Forelimb muscle (tissue), 1 donor: ENCODE measurements at places on chromosomes 6 and 20. TPM values are rescaled to one million over a fixed set of nuclear protein-coding genes. Genes with fewer than 3 reads are reported as not detected.

DNA sequence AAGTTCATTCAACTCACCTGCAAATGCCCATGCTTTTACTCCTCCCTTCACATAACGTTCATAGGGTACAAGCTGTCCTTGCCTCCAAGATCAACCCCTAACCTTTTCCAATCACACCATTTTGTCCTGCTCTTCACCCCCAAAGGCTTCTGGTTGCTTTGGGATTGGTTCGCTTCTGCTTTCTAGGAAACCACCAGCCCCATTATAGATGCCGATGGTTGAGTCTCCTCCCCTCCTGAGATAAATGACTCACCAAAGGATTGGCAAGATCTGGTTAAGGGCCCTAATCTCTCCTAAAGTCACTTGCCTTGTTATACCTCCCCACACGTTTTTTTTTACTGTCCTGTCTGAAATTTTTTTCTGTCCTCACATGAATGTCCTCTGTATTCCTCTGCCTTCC, 311.4 kb downstream of the HACE1 start:
- no peak for DNase-seq

DNA sequence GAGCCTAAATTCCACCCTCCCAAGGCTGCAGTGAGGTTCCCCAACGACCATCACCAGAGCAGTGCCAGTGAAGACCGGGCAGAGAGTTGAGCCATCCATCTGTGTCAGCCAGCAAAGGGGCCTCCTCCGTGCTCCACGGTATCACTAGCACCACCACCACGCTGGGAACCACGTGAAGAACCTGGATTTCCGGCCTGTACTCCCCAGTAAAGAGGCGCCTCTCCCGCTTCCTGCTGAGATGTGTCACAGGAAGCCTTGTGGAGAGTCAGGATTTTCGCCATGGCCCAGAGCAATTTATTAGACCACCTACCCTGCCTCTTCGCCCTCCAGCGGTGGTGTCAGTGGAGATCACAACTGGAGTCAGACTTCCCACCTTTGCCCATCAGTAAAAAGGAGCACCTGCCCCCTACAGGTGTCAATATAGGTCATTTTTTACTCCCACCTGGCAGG, 28.8 kb downstream of the CPXM1 start:
- no peak for DNase-seq

DNA sequence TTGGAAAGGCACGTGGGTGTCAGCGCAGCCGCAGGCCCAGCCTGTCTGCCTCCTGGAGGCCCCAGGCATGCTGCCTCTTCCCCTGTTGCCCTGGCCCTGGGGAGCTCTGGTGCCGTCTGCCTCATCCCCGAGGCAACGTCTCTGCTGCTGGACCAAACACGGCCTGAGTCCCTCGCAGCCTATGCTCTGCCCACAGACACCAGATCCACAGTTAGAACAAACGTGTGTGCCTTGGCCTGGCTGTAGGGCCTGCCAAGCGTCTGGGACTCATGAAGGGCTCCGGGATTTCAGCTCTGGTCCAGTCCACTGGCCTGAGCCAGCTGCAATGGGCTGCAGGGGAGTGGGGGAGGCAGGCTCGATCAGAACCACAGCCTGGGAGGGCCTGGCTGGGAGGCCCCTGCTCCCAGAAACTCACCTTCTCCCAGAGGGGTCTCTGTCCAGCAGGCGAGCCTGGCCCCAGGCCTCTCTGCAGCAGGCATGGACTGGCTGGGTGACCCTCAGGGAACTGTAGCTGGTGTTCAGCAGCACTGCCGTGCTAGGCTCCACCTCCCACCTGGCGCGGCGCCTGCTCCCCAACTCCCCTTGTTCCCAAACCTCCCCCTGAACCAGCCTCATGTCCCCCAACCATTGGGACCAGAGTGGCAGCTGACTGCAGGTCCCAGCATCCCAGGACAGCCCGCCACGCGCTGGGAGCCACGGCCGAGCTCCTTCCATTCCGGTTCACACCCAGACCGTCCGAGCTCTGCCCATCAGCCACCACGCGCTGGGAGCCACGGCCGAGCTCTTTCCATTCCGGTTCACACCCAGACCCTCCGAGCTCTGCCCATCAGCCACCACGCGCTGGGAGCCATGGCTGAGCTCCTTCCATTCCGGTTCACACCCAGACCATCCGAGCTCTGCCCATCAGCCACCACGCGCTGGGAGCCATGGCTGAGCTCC, 197.0 kb downstream of the DLL1 start:
- DNase-seq = no peak

DNA sequence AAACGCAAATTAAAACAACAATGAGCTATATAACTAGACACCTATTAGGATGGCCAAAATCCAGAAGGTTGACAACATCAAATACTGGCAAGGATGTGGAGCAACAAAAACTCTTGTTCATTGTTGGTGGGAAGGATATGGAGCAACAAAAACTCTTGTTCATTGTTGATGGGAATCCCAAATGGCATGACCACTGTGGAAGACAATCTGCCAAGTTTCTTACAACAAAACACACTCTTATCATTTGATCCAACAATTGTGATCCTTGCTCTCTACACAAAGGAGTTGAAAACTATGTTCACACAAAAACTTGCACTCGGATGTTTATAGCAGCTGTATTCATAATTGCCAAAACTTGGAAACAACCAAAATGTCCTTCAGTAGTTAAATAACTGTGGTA, 61.8 kb upstream of the LAMA2 start:
- DNase-seq = no peak

DNA sequence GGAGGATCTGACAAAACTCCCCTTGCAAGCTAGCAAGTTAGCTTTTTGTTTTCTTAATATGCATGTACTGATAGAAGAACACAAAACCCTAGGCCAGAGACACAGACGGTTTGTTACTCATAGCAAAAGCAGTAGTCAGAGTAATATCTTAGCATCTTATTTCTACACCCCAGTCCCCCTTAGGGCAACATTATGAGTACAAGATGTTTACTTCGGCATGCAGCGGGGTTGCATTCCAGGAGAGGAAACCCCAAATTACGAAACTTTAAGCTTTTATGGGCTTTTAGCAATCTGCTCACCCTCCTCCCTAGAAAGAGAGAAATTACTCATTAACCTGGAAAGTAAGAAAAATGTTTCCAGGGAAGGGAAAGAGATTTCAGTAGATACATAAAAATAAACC, 1286.9 kb downstream of the EPHA7 start:
- DNase-seq = no peak

DNA sequence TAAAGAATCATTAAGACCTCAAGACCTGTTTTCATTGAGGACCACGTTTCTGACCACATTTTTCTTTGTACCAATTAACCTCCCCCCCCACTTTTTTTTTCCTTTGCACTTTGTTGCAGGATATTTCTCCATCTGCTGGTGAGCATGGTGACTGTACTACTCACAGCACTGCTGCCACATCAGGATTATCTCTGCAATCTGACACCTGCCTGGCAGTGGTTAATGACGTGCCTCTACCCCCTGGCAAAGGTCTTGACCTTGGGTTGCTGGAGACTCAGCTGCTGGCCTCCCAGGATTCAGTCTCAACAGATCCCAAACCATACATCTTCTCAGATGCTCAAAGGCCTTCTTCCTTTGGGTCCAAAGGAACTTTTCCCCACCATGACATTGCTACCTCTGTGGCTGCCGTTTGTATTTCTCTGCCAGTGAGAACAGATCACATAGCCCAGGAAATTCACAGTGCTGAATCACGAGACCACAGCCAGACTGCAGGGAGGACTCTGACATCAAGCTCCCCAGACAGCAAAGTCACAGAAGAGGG, 46.6 kb upstream of the EDN3 start:
- DNase-seq = no peak

GRCh38 chr6:2915150-2915549, 12.0 kb upstream of the SERPINB9 start:
- no peak for DNase-seq

GRCh38 chr6:42933205-42933604, 3.9 kb downstream of the CNPY3 start:
- no peak for DNase-seq

- no peak for DNase-seq
Measured at GRCh38 chr6:35176301-35177024, 35.3 kb upstream of the TCP11 start.

- DNase-seq = no peak
Measured at GRCh38 chr6:163715846-163716245, 301.3 kb downstream of the QKI start.

DNA sequence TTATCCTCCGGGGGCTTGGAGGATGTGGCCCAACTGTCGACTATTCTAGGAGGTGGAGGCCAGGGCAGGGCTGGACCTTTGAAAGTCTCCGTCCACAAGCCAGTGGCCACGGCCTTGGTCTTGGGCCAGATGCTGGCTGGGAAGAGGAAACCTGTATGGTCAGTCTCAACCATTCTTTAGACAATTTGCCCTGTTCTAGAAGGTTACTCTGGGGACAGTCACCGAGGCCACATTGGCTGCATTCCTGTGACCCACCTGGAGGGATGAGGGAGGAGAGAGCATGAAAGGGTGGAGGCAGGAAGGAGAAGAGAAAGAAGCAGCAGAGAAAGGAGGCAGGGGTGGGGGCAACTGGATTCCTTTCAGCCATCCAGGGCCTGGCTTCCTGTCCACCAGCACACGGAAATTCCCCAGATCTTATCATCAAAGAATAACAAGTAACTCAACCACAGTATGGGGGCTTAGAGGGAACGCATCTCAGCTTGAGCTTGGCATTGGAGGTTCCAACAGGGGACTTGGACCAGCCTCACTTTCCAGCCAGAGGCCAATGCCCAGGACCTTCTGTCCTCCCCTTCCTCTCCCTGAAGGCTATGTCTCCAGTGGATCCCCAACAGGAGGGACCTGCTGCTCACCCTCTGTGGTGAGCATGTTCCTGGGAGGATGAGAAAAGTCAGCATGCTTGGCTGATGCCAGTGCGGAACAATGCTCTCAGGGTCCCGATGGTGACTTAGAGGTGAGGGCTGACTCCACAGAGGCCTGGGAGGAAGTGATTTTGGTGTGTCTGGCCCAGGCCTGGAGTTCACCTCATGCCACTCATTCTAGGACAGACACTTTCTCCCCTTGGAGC, 30.4 kb downstream of the TGM2 start:
- DNase-seq = no peak

DNA sequence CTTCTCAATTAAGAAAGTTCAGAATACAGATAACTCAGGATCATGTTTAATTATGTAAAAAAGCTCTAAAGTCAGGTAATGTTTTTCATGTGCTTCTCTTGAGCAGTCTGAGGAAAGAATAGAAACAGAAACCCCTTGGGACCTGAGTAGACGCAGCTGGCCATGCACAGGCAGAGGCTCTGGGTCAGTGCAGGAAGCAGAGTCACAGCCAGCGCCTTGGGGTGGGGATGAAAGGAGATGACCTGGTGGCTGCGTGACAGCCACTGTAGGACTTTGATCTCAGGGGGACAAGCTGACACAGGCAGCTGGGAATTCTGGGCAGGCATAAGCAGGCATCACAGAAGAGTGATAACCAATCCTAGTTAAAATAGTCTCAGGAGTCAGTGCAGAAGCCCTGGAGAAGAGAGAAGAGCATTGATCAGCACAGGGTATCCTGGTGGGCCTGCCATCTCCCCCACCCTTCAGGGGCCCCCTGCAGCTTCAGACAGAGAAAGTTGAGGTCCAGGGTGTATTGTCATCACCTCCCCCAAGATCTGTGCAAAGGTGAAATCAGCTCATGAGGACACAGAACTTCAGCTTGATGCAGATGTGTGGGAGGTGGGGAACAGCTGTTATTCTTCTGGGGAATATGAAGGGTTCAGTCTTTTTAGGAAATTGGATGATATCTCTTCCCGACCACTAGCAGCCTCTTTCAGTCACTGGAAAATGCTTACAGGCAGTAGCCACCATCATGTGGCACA, 6.4 kb downstream of the HLA-DQB1 start:
- DNase-seq = no peak

- DNase-seq = no peak
Measured at GRCh38 chr6:138086573-138087196, 20.5 kb downstream of the PERP start.

DNA sequence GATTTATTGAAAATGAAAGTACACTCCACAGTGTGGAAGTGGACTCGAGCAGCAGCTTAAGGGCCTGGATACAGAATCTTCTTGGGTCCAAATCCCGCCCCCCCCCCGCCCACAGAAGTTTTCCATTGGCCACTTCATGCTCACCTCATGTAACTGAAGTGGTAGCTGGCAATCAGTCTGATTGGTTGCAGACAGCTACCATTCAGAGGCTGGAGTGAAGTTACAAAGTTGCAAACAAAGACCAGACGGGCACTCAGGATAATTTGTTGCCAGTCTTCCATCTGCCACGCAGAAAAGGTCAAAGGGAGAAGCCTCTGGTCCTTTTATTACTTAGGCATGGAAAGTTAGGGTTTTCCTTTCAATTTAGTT, 25.8 kb upstream of the FABP7 start:
- DNase-seq = no peak

PCMTD2 gene
- 61.4 TPM for polyA plus RNA-seq

GCNT2 gene
- polyA plus RNA-seq = 2.9 TPM

SFTA2 gene
- not detected for polyA plus RNA-seq

ABHD16B gene
- not detected for polyA plus RNA-seq

NANP gene
- 2.9 TPM for polyA plus RNA-seq

ANKRD60 gene
- not detected for polyA plus RNA-seq
